Activated T-helper 1 cell treated with anti-CD3 and anti-CD28 coated beads, Interleukin-2, amount 50 U/mL, for 16 hours (primary cell): ENCODE measurements at places on chromosomes 5 and 9.

DNA sequence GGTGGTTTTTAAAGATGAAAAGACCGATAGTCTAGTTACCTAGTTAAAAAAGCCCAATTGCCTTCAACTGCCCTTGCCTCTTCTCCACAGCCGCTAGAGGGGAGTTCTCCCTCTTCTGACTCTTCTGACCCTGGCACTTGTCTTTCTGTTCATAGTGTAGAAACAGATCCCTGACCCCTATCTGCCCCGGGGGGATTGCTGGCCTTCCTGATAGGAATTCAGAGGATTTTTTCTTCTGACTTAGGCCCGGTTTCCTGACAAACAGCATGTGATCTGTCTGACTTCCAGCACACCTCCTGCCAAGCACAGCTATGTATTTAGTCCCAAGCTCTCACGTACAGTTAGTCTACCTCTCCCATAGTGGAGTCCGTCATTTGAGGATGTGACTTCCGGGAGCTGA is 5.0 kb upstream of the TMEM268 start:
- DNase-seq, result no peak

DNA sequence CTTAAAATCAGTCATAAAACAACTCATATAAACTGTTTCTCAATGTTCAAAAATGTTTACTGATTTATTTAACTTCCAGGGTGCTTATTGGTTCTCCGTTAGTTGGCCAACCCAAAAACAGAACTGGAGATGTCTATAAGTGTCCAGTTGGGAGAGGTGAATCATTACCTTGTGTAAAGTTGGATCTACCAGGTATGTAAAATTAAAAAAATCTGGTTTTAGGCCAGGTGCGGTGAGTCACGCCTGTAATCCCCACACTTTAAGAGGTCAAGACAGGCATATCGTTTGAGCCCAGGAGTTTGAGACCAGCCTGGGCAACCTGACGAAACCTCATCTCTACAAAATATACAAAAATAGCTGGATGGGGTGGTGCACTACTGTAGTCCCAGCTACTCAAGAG is 73.7 kb downstream of the ITGA1 start:
- DNase-seq, result no peak

DNA sequence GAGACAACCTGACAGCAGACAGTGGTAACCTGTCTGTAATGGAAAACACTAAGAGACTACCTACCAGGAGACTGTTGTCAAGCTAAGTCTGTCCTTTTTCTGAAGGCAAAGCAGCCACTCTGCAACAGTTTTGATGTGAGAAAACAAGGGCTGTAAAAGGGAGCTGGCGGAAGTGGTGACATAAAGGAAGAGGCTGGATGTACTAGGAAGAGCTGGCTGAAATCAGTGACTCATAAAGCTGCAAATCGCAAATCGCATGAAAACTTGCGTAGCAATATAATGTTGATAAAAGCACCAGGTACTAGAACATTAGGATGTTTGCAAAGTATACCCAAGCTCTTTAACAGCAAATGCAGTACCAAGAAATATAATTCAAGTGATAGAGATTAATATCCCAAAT is 1.4 kb downstream of the NSUN2 start:
- DNase-seq, result no peak

- no peak for DNase-seq
Observed at GRCh38 chr9:4680173-4680525, 780 bp downstream of the CDC37L1 start.

DNA sequence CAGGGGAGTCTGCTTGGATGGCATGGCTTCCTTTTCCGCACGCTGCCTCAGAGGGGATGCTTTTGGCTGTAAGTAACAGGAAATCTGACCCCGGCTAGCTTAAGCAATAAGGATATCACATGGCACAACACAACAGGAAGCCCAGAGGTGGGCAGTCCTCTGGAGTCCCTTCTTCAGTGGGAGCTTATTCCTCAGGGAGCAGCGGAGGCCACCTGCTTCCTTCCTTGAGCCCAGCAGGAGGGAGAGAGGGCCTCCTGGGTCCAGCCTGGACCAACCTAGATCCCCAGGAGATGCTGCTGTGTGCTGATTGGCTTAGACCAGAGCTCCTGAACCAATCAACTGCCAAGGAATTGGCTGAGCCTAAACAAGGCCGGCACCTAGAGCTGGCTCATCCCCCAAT is 66.3 kb downstream of the C9orf50 start:
- no peak for DNase-seq

- no peak for DNase-seq
Observed at GRCh38 chr5:36698031-36698430, 91.6 kb downstream of the SLC1A3 start.

- DNase-seq, result no peak
Observed at GRCh38 chr9:115106642-115107041, 11.3 kb downstream of the TNC start.

DNA sequence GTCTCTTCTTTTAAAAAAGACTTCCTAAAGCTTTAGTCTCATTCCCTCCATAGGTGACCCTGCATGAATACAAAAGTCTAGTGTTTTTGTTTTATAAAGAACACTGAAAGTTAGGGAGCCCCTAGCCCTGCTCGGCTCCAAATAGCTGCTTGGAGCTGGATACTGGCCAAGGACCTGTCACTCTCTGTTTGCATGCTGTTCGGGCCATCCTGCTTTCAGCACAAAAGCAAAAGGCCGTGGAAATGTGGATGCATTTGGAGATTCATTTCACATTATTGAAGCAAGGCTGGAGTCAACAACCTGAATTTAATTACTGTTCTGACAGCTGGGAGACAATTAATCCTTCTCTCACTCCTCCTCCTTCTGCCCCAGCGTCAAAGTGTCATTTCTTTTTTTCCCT is 151.7 kb upstream of the NMUR2 start:
- no peak for DNase-seq

DNA sequence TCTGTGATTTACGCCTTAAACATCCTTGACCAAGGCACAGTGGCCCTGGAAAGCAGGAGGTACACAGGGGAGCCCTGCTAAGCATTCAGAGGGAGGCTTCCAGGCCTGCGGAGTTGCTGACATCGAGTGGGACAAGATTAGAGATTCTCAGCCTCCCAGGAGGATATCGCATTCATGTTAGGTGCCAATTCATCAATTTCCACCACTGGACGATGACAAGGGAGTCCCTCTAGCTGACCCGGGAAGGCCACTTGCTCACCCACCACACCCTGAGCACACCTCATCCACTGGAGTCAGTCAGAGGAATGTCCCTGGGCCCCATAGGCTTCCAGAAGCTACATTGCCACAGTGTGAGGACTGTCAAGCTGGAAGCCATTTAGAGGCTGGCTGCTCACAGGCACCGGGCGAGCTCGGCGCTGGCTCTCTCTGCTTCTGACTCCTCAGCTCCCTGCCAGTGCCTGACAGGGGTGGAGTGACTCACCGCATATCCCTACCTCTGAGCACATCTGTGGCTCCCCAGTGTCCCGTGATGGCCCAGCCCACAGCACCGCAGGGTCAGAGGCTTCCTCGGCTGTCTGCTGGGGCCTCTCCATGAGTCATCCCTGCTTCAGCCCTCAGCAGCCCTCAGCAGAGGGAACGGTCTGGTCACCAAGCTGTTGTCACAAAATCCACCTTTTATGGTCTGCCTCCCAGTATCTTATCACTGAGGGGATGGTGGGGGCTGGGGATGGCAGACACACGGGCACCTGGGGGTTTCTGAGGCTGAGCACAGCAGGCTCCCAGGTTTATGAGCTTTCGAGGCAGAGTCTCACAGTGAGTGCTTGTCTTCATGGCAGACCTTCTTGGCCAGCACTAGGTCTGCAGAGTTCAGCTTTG is 117.5 kb downstream of the ZNF608 start:
- no peak for DNase-seq

- no peak for DNase-seq
Observed at GRCh38 chr5:123681061-123681460, 169.1 kb downstream of the CSNK1G3 start.

DNA sequence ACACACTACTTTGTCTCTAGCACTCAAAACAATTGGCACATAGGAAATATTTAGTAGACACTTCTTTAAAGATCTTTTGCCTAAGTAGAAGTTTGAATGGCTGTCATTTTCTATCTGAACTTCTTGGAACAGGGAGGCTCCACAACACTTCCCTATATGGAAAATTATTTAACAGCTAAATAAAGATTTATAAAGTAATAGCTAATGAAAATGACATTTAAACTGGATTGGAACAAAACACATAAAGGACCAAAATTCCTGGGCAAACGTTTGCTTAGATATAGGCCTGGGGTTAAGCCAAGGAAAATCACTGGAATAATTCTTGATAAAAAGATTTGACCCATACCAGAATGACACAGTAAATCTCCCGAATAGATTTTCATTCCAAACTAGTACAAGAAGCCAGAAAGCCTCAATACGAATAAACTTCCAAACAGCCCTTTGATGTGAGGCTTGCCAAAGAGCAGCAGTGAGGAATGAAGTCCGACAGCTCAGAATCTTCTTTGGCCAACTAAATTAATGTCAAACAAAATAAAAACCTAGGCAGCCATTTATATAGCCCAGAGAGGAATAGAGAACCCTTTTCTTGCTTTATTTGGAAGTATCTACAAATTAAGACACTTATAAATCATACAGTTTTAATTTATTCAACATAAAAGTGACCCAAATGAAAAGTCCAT is 20.3 kb upstream of the RNF180 start:
- DNase-seq, result no peak

DNA sequence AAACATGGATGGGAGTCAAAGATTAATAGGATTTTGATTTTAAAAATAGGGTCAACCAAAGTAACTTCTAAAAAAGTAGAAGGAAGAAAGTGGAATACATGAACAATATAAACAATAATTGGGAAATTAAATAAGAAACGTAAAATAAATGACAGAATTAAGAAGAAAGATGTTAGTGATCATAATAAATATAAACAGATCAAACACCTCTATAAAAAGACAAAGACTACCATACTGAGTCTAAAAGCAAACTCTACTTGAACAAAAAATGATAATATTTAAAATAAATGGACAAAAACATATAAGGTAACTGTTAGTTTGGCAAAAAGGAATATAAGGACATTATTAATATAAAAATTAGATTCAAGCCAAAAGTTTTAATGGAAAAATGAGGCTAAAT is 57.7 kb upstream of the ZNF618 start:
- no peak for DNase-seq

- DNase-seq, result no peak
Observed at GRCh38 chr5:61290791-61291210, 41.3 kb upstream of the ZSWIM6 start.

DNA sequence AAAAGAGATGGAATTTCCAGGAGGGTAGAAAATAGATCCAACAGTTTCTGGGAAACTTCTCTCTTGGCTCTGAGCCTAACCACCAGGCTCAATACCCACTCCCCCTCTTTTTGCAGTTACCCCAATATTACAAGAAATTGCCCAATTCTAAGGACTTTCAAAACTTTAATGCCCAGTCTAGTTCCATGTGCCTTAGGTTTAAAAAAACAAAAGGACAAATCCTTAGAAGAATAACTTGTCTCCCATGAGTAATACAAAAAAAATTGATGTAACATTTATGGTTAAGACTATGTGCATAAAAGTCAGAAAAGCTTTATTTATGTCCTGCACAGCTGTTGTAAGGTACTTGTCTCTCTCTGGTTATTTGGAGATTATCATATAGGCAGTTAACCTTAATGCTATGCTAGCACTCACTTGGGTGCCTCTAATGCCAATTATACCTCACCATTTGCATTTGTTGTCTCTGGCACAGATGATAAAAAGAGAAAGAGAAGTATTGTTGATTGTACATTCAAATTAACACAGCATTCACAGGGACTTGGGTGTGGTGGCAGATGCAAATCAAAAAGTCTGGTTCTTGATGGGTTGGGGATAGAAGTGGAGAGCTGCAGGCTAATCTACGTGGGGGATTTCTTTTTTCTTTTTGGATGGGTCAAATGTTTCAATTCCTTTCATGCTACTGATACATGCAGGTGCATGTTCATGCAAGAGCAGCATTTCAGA is 159.4 kb downstream of the PIK3R1 start:
- no peak for DNase-seq

DNA sequence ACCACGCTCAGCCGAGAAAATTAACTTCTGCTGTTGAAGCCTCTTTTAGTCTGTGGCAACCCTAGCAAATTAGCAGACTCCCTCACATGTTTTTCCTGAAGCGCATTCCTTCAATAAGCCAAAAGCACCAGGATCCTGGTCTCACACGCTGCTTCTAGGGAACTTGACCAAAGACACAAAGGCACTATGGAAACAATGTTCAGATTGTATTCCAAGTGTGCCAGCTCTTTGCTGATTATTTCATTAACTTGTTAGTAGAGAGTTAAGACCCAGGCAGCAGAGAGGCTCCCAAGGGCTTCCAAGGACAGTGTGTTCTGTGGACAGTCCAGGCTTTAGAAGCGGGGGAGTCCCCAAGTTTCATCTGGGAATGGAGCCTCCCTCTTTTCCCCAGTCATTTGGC is 94.4 kb upstream of the BASP1 start:
- no peak for DNase-seq
